NCI-H748 treated with DMSO at 0.1 percent for 48 hours (cell line): ENCODE measurements at places on chromosomes 4 and X.

GRCh38 chrX:44872821-44873414, at the start of gene KDM6A:
Gene KDM6A (plus strand): TSS chrX:44873188. CDS start chrX:44873552, 364 bp downstream.
- peak; percentile 88 for DNase-seq

DNA sequence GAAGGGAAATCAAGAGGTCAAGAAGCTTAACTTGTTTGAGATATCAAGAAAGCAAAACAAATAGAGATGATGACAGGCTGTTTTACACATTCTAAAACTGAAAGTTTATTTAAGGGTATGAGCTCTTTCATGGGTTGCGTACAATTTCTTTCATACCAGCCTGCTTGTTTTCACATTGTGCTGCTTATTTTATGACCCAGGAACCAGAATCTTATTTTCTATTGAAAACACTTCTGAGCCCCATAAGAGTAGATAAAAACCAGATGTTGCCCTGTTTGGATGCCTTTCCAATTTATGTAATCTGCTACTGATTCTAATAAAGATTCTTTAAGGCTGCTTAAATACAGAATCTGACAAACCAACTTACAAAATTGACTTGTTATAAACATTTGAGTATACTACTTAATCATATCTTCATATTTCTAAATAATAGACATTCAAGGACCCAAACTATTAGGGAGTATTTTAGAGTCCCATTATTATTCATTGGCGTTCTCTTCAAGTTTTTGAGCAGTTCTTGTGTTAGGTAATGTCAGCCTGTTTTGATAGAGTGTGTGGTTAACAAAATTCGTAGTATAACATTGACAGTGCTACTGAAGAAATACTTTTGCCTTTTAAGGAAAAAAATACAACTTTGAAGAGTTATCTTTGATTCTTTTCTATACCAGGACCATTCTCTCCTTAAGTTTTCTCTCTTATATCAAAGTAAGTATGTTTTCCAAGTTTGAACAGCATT, 74.4 kb downstream of the PDLIM5 start:
- DNase-seq: no peak

- no peak for DNase-seq
Observed at GRCh38 chrX:137549851-137550664, 15.9 kb upstream of the ZIC3 start.

DNA sequence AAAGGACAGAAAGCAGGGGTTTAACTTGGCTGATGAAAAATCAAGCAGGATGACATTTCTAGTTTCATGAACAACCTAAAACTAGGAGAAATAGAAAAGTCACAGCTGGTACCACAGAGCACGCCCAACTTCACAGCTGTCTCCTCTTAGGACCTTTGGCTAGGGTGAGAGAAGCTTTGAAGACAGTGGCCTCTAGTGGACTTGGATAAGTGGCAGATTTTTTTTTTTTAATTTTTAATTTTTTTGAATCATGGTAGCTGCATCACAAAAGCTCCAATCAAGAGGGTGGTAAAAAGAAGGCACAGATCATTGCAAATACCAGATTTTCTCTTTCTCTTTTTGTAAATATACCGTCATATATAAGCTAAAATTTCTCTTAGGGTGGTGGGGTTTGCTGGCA, 20.2 kb upstream of the MAP3K15 start:
- no peak for DNase-seq

- no peak for DNase-seq
Observed at GRCh38 chrX:24444645-24445044, 20.4 kb upstream of the PDK3 start.

DNA sequence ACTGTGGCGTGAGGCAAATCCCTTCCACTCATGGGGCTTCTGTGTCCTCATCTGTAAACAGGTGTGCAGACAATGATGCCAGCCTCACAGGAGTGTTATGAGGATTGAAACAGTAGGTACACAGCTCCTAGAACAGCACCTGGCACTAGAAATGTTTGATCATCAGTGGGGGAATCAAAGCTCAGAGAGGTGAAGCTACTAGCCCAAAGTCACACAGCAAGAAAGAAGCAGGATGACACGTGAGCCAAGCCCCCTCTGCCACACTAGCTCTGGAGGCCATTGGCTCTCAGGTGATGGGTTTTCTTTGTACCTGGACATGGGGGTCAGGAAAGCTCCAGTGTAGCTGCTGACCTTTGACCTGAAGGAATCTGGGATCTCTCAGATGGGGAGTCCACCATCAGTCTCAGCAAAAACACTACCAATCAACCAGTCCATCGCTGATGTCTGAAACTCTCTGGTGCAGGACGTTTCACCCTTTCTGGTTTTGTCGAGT, 13.4 kb upstream of the SLC2A9 start:
- no peak for DNase-seq

GRCh38 chr4:87071401-87071800, 136.6 kb downstream of the AFF1 start:
- no peak for DNase-seq

GRCh38 chr4:40682290-40683101, 52.8 kb upstream of the RBM47 start:
- DNase-seq: no peak

DNA sequence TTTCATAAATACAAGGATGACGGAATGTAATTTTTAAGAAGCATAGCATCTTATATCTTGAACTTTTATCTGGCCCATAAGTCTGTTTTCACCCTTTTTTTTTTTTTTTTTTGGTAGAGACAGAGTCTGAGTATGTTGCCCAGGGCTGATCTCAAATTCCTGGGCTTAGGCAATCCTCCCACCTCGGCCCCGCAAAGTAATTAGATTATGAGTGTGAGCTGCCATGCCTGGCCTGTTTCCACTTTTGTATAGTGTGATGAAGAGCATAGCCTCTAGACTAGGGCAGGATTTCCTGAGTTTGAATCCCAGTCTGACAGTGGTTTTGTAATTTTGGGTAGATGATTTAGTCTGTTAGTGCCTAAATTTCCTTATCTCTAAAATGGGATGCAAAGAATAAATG, 11.0 kb downstream of the STIM2 start:
- no peak for DNase-seq

GRCh38 chrX:78455901-78456300, 128.5 kb upstream of the CYSLTR1 start:
- DNase-seq: no peak

DNA sequence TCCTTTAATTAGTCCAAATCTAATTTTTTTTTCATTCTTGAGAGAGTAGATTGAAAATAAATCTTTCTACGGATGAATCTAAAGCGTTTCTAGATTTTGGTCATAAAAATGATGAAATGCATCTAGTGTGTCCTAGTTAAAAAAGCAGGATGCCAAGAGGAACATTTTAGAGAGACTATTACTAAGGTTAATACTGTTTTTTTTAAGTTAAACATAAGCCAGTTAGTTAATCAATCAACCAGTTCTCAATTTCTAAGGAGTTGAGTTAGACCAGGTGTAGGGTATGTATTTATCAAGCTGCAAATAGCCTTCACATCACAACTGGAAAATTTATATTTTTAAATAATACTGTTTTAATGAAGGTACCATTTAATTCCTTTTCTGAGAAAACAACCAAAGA, 679.5 kb upstream of the IGFBP7 start:
- no peak for DNase-seq

DNA sequence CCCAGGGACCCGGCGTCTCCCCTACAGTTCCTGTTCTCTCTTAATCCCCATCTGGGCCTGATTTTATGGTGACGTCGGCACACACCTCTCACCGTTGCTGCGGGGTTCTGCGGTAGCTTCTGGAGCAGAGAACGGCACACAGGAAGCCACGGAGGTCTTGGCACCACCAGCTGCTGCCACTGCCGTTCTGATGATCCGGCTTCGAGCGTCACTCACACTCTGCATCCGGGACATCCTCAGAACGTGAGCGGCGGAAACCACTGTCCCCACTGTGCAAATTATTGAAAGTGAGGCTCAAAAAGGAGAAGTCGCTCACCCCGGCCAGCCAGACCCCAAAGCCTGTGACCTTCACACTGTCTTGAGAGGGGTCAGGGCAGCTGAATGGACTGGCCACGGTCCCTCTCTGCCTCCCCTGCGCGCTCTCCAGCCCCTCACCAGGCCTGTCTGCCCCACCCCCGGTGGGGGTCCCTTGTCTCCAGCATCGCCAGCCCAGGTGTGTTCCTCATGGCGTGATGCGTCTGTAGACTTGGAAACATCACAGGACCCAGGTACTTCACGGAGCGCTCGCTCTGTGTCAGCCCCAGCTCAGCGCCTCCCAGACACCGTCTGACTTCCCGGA, 201.1 kb downstream of the AFAP1 start:
- DNase-seq: no peak

GRCh38 chr4:35105486-35105885, 1138.8 kb downstream of the ARAP2 start:
- peak; percentile 59 for DNase-seq

- peak; percentile 56 for DNase-seq
Observed at GRCh38 chrX:71118032-71118984, at the start of gene MED12. Gene MED12 (plus strand): TSS chrX:71118596. CDS start chrX:71118755, 159 bp downstream.

DNA sequence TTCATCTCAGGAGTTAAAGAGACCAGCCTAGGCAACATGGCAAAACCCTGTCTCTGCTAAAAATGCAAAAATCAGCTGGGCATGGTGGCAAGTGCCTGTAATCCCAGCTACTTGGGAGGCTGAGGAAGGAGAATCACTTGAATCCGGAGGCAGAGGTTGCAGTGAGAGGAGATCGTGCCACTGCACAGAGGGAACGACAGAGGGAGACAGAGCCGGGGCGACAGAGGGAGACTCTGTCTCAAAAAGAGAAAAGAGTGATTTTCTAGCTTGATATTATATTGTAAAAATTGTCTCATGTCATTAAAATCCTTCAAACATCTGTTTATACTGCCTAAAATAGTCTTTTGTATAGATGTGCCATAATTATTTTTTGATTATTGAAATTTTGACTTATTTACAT, 225.4 kb upstream of the AGA start:
- DNase-seq: peak; percentile 5

GRCh38 chrX:155127940-155128339, 56.6 kb downstream of the BRCC3 start:
- no peak for DNase-seq

- DNase-seq: no peak
Observed at GRCh38 chr4:125703443-125703842, 388.7 kb downstream of the FAT4 start.

DNA sequence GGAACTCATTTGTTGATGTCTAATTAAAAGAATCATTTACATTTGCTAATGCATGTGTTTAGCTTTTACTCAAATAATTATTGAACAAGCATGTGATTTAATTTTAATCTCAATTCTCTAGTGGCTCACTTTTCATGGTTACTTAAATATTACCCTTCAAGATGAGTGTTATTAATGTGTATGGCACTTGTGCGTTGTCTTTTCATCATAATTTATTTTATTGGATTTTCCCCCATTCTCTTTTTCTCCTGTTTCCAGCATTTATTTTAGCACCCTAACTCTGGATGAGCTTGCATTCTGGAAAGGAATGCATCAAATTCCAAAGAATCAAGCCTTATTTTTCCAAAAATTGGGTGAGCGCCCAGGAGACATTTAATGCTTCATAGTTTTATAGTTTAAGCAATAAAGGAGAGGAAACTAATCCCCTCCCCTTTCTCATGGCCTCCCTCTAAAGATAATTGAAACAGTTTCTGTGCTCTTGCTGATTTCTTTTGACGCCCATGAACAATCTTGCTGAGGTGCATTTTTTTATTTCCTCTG, 191.1 kb upstream of the FAT4 start:
- no peak for DNase-seq

- peak; percentile 27 for DNase-seq
Observed at GRCh38 chrX:132022967-132023895, at the start of gene STK26. Gene STK26 (plus strand): TSS chrX:132023302. CDS start chrX:132023618, 316 bp downstream.

DNA sequence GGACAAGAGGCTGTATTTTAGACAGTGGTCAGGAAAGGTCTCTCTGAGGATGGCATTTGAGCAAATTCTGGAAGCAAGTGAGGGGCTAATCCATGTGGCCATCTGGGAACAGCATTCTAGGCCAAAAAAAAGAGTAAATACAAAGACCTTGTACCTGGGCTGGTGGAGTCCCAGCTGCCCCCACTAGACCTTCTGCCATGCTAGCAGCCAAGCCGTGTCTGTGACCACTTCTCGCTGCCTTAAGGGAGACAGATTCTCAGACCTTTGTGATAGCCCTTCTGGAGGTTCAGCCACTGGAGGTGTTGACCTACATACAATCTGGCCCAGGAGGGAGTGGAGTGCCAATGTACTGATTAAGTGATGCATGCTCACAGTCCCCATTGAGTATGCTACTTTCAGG, 506.2 kb downstream of the MID1IP1 start:
- no peak for DNase-seq

GRCh38 chrX:1442016-1442665, 10.6 kb downstream of the ASMTL start:
- no peak for DNase-seq

DNA sequence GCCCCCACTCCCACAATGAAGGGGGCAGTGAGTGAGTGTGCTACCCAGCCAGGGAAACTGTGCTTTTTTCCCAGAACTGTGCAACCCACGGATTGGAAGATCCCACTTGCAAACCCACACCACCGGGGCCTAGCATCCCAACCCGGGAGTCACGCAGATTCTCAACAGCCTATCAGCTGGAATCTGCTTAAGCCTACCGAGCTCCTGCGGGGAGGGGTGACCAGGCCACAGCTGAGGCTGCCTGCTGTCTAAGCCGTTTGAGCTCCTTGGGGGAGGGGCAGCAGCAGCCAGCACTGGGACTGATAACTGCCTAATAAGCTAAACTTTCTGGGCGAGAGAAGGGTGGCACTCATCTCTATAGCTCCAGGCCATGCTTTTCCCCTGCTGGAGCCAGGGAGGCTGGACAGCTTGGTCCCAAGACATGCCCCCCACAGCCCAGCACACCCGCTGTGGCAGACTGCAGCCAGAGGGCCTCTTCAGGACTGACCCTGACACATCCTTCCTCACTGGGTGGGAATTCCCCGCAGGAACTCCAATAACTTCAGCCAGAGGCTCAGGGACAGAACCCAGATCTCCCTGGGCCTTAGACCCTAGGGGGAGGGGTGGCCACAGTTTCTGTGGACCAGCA, 161.3 kb upstream of the MAGEB18 start:
- no peak for DNase-seq

DNA sequence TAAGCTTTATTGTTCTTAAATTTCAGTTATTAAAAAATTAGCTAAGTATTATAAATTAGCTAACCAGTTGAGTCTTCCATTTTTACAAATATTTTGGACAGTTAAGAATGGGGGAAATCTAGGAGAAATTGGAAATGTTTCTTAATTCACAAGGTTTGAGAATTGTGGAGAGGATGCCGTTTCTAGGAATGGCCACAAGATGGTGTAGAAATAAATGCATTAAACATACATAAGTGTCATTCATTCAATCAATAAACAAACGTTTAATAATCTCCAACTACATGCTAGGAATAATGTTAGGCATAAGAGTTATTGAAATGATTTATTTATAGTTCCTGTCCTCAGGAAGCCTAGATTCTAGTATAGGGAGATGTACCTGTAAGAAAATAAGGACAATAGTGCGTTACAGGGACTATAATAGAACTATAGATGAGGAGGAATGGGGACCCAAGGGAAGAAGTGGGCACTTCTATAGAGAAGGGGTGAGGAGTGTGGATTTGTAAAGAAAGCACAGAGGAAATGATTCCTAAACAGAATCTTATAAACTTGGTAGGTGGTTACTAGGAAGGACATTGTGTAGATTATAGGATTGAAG, 195.7 kb upstream of the ANK2 start:
- no peak for DNase-seq

DNA sequence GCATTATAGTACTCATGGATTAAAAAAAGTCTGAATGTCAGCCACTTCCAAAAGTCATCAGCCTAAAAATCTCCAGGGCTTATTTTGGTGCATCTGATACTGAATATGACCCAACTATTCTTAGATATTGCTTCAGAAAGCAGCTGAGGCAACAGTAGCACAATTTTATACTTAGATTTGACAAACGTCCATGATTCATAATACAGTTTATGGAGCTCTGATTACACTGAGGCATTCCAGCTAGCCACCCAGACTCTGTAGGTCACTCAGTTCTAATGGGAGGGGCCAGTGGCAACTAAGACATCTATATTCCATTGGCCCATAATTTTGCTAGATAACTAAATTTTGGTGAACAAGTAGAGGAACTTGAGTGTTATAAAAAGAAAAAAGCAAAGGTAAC, 10.3 kb downstream of the SPATA4 start:
- no peak for DNase-seq
